ENCODE measurements at places on chromosomes 1 and 21.

- DNase-seq, result no peak
Measured at GRCh38 chr1:66607458-66607857, 73.5 kb downstream of the SGIP1 start.

DNA sequence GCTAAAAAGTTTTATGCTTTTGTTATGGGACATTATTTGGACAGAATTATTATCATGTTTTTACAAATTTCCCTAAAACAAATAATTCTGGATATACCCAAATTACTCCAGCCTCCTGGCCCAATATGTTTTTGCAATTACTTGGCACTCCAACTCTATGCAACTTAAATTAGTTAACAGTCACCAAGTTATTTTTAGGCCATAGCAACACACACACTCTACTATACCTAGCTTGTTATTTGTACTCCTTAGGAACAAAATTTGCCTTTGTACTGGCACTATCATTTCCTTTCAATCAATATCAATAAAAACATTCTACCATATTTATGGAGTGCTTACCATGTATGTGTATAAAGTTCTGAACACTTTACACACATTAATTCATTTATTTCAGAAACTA, 7.7 kb downstream of the DUSP10 start:
- DNase-seq, result no peak

DNA sequence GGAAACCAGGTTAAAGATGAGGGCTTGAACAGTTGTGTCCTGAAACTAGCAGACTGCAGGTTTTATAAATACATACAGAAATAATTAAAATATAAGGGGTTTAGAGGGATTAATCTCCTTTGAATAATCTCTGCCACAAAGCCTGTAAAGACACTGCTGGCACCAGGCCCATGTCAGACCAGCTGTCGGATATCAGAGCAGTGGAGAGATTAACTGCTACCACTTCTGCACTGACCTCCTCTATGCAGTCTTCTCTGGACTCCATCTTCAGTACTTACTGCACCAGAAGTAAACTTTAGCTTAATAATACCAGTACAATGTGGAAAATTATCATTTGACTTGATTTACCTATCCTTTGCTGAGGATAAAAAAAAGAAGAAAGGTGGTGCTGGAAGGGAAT, 128.6 kb downstream of the LHX4 start:
- peak; percentile 33 for DNase-seq

DNA sequence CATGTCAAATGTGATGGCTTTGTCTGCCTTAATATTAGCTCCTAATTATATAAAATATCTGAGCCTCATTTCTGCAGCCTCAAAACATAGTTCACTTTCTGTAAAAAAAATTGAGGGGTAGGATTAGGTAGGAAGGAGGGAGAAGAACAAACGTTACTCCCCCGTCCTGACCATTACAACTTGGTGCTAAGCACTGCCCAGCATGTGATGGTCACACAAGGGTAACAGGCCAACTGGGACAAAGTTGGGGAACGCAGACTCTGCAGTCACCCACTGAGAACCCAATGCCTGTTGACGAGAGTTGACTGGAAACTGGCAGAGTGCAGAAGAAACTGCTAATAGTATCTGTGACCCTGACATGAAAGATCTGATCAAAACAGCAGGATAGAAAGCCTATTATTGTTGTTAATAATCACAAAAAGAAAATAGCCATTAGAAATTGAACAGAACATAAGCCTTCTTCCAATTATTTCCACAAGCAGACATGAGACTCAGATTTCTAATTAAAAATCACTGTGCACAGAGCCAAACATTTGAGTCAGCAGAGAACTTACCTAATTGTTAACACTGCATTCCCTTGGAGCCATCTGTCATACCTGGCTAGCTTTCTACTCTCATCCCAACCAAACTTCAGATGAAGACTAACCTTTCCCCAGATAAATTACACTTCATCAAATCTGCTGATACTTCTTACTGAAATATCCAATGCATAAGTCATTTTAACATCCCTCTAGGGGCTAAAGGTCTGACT, 5.5 kb downstream of the SORT1 start:
- DNase-seq, result no peak

DNA sequence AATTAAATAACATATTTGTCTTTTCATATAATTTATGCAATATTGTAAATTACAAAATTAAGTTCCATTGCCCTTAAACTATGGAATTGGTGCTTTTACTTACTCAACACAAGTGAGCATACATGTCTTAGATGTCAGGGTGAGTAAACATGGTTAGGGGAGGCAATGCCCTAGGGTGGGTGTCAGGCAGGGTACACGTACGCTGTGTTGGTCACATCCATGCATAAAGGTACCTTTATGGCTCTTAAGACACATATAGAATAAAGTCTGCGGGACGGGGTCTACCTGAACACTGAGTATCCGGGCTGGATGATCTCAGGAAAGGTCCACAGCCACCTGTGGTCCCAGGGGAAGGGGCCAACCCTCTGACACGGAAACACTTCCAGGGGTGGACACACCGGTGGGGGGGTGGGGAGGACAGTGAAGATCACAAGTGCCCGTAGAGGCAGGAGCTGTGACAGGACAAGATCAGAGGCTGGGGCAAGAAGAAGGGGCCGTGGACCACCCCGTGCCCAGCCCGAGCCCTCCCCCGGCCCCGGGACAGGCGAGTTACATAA, 720 bp downstream of the LIN9 start:
- no peak for DNase-seq

DNA sequence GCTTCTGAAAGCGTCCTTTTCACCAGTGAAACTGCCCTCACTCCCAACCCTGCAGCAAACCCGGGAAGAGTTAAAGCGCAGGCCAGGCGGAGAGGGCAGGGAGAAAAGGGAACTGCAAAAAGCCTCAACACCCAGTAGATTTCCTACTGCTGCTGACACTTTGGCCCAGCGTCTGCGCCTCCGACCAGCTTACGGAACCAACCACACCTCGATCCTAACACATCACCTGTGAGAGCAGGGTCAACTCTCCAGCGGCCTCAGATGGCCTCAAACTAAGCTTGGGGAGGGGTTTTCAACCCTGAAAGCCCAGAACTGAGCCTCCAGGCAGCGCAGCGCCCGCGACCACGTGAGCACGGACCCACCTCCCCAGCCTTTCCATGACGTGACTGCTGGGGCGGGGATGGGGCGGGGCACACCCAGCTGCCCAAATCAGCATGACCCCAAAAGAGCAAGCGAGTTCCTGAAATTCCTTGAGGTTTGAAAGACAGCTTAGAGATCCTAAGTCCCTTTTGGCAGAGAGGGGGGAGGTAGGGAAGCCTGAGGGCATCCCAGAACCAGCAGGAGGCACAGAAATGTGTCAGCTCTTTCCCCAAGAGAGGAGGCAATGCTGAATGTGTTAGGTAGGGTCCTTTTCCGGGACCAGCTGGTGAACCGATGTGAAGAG, 59.1 kb downstream of the ITPKB start:
- DNase-seq, result no peak

- no peak for DNase-seq
Measured at GRCh38 chr21:37146320-37147235, 73.5 kb downstream of the TTC3 start.

- no peak for DNase-seq
Measured at GRCh38 chr21:17900281-17900989, 81.3 kb upstream of the C21orf91 start.

DNA sequence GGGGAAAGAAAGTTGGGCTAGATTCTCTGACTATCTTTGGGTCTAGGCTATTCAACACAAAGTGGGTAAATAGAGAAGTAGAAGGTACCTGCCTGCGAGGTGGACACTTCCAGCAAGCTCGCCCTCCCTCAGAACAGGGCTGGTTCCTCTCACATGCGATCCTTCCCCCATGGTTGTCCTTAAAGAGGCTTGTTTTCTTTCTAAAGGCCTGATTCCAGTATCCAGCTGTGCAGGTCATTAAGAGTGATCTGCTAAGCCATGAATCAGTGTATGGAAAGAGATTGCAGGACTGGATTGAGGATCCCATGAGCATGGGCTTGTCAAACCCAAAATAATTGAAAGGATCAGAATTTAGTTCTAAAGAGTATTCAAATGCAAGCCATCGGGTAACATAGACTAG, 189.0 kb downstream of the URB2 start:
- DNase-seq, result no peak

DNA sequence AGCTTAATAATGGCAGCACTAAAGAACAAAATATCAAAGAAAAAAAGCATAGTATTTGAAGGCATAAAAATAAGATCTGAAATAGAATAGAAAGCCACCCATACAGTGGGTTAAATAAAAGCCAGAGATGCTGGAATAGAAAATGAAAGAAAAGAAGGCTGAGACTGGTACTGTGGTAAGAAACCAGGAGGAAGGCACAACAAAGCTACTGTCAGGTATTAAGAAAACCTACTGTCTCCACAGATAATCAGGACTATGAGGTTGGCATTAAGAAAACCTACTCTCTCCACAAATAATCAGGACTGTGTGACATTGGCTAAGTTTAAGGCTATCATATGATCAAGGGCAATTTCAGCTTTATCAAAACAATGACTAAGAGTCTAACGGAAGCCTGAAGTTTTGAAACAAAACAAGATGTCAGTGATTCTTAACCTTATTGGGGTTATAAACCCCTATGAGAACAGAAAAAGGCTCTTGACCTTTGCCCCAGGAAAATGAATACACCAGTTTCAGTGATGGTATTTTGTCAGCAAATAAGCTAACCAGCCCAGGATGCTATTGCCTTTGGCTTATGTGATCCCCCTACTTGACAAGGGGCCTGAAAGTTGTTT, 24.4 kb downstream of the MCOLN2 start:
- no peak for DNase-seq

GRCh38 chr1:243916160-243916559, 66.1 kb upstream of the AKT3 start:
- DNase-seq, result no peak

DNA sequence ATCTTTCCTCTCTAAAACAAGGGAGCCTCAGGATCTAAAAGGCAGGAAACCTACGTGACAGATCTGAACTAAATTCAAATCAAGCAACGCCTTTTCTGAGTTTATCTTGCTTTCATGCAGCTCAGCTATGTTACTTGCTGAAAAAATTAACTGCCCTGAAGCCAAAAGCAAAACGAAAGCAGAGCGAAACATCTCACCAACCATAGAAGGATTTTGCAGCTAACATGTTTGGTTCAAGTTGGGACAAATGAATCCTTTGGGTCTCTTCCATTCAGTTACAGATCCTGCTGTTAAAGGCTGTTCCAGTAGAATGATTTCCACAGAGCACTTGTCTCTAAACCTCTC, 482 bp downstream of the SLC2A5 start:
- DNase-seq, result no peak

DNA sequence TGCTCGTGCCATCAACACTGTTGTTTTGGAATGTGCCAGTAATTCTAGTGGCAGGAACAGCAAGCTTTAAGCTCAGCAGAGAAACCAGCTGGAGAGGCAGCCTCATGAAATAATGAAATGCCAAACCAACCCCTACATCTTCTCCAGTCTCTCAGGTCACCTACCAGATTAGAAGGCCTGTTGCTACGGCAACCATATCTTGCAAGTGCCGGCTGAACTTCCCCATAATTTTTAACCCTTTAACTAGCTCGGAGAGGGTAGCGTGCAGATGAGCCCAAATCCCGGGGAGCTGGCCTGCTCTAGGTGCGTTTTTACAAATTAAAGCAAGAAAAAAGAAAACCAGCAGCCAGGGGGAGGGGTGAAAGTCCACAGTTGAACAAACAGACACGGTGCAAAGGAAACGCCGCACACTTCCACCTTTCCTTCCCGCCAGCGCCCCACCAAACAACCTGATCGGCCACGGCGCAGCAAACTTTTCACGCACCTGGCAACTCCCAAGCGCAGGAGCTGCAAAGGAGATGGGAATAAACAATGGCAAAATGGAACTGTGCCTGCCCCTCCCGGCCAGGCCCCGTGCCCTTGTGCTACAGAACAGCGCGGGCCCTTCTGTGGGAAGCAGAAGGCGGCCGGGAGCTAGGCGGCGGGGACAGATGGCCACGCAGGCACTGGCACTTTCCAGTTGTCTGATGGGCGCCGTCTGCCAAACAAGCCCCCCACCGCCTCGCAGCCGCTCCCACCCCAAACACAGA, 50.1 kb downstream of the SSBP3 start:
- DNase-seq, result no peak

DNA sequence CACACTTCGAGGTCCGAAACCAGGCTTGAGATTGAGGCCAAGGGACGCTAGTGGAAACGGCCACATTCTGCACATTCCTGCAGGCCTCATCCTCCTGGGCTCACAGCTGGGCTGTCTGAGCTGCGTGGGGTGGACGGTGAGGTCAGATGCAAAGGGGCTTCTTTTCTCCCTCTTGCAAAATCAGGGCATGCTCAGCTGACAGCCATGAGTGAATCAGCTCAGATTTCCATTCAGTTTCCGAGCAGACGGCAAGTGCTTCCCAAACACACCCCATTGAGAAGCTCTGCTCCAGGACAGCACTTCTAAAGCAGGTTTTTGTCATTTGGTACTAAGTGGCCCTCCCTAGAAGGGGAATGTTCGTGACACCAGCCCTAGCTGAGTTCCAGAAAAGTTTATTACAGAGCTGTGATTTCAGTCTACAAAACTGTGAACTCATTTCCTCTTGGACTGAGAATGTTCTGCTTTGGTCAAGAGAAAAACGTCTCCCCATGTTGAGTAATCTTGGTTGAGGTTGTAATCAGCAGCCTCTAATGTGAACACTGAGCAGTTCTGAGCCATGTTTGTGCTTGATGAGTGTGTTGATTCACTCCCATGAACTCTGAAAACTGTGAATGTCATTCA, 10.0 kb downstream of the PDPN start:
- no peak for DNase-seq

GRCh38 chr1:30511563-30511962, 211.8 kb downstream of the MATN1 start:
- DNase-seq, result no peak

DNA sequence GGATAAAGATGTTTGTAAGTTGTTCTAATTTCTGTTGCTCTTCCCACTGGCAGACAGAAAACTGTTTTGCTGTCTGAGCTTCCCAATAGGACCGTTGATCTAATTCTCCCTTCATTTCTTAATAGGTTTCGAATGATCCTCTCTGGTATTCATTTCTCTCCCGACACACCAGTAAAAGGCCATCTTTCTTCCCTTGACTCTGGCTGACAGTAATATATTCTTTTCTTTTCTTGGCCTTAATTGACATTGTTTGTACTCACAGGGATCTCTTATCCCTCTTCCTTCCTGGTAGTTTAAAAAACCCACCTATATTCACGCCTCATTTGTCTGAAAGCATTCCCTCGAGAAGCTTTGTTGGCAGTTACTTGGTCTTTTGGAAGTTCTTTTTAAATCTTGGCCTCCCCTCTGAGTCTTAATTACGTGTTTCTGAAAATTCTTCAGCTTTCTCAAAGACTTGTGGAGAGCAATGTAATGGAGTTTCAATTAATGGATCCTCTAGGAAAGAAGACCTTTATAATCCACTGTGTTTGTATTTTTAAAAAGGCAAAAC, 40.3 kb downstream of the MAP10 start:
- no peak for DNase-seq

GRCh38 chr1:36872126-36872754, 162.1 kb downstream of the GRIK3 start:
- DNase-seq, result no peak

- no peak for DNase-seq
Measured at GRCh38 chr1:64549464-64550239, 79.7 kb downstream of the CACHD1 start.
